ENCODE measurements at places on chromosomes 6 and 20. TPM values are rescaled to one million over a fixed set of nuclear protein-coding genes. Genes with fewer than 3 reads are reported as not detected.
A peak's percentile ranks its signal among the peaks of the same experiment; 100 is the strongest.

GRCh38 chr6:81996414-81996813 is 243.9 kb upstream of the TENT5A start:
- DNase-seq: peak; percentile 69

Gene GPR63
- 3.0 TPM for total RNA-seq

GRCh38 chr6:164926686-164927085 is 382.7 kb downstream of the C6orf118 start:
- DNase-seq: no peak

Gene PPP1R3D
- 5.6 TPM for total RNA-seq

Gene TRMT6
- 7.2 TPM for total RNA-seq

- no peak for DNase-seq
Measured at GRCh38 chr20:49843139-49843538, 30.5 kb downstream of the SLC9A8 start.

GRCh38 chr6:16592223-16592911 is 168.9 kb downstream of the ATXN1 start:
- peak; percentile 10 for DNase-seq

DNA sequence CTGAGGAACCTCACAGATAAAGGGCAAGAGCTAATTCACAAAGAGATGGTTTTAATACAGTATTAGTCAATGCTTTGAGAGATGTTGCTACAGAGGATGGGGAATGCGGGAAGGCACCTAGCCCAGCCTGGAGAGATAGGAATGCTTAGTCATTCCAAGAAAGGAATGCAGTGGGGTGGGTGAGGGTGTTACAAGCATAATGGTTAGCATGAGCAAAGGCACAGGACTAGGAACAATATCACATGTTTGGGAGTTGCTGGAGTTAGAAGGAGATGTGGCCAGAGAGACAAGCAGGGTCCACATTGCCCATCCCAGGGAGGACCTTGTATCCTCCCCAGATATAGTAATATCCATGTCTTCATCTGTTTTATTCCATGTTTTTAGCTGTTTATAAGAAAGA is 107.0 kb upstream of the OGFRL1 start:
- DNase-seq: peak; percentile 95

Gene CRISP3
- not detected for total RNA-seq

GRCh38 chr20:19668418-19668817 is 89.6 kb upstream of the RIN2 start:
- DNase-seq: no peak

- no peak for DNase-seq
Measured at GRCh38 chr6:44850312-44850711, 462.8 kb downstream of the CDC5L start.

DNA sequence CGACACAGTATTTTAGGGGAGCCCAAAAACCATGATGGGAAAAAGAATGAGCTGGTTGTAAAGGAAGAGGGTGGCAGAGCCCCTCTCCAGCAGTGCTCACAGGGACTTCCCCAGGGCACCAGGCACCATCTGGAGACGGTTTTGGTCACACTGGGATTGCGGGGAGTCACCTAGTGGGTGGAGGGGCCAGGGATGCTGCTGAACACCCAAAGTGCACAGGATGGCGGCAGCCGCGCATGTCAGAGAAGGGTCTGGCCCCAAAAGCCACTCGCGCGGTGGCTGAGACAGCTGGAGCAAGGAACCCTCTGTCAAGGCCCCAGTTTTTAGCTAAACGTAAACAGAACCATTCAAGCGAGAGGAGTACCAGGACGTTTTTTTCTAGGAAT is 10.8 kb downstream of the CTSZ start:
- no peak for DNase-seq

Gene DCDC2
- total RNA-seq: not detected

- no peak for DNase-seq
Measured at GRCh38 chr20:50138479-50139393, 14.8 kb downstream of the PEDS1 start.

DNA sequence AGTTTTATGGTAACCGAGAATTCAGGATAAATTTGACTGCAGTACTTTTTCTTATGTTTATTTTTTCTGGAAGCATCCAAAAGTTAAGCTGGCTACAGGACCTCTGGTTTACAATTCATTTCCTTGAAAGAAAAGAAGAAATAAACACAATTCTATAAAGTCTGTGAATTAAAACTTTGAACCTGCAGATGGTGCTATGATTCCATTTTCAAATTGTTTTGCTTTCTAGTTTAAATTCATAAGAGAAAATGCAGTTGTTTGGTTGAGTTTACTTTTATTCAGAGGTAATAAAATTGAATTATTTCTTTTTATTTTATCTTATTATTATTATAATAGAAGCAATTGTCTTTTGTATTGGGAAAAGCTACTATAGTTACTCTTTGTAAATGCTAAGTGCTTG is 1.8 kb upstream of the VIP start:
- peak; percentile 22 for DNase-seq

DNA sequence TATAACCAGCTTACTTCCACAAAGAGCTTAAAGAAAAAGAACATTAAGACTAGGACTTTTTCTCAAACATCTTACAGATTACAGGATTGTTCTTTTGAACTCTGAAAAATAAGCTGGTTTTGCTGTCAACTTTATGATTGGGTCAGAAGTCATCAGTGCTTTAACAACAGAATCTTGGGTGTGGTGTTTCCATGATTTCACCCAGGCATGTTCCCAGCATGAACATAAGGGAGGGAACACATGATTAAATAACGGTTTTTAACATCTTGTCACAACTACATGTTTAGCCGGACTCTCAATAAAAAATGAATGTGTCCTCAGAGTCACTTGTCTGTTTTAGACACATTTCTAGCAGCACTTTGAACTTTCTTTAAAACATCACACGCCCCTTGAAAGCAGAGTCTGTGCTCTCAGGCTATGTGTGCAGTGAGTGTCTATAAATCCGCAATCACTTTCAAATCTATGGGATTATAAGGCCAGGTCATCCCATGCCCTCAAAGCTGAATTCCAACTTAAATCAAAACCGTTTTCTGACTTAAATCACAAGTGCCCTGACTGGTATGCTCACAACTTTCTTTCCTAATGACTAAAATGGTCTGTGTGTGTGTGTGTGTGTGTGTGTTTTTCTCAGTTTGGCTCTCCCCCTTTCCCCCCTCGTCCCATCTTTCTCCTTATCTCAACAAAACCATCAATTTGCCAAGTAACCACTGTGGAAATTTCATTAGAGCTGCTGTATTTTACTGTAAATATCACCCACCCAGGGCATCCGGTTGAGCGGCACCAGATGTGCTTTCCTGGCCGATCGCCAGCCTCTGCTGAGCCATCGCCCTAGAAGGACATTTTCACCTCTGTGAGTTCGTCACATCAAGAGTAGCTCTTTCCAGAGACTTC is 216.8 kb upstream of the DTNBP1 start:
- DNase-seq: peak; percentile 83

DNA sequence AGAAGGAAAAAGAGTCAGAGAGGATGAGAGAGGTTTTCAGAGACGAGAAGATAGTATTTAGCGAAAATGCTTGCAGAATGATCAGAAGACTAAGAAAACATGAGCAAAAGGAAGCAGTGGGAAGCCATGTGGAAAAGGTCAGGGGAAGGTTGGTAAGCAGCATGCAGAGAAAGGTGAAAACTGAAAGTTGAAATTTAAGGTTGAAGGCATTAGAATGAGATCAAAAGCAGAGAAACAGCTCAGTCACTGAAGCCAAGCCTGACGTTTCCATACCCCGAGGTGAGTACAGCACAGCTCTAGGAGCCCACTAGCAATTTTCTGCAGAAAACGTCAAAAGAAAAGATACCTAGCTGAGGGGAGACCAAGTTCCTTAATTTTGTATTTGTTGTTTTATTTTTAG is 19.1 kb upstream of the TFB1M start:
- DNase-seq: no peak

DNA sequence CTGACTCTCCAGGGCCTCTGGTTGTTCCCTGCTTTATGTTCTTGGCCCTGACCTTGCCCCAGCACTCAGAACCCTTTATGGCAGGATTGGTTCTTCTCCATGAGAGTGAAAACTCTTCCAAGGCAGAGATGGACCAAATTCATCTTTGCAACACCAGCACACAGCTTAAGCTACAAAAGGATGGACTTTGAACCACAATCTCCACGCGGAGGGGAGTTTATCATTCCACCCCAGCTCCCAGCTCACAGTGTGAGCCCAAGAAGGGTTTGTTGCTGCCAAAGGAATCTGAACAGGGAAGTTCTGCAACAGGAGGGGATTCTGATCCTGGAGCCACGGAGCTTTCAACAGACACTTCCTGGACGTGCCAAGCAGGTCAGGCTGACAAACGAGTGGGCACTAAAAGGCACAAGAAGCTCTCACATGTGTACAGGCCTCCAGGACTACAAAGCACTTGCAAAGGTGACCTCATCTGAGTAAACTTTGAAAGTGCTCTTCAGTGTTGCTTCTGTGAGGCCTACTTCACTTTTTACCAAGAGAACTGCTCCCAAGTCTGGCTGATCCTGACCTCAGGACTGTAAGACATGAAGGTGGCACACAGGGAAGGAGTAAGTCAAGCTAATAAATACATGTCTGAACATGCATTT is 8.9 kb downstream of the FITM2 start:
- no peak for DNase-seq

- DNase-seq: no peak
Measured at GRCh38 chr6:424741-425417, 33.3 kb downstream of the IRF4 start.

Gene GABRR1
- total RNA-seq: not detected

- no peak for DNase-seq
Measured at GRCh38 chr20:51091406-51092195, 68.7 kb upstream of the KCNG1 start.

GRCh38 chr6:26445934-26446667 is 5.8 kb downstream of the BTN3A3 start:
- no peak for DNase-seq

DNA sequence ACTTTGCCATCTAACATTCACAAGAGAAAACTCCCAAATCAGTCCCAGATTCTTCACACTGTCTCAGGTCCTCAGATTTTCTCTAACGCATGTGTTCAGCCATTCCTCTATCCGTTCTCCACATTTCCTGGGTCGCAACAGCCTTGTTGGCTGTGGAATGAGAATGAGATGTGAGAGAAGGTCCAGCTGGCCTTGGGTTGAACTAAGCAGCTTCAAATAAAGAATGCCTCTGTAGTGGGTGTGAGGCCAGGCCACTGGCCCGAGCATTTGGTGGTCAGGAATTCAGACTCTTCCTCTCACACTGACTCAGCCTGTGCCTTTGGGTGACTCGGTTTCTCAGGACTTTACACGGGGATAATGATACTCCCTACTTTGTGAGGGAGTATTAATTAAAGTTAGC is 73.8 kb upstream of the CCN6 start:
- peak; percentile 91 for DNase-seq

GRCh38 chr20:14210146-14210545 is 127.3 kb downstream of the FLRT3 start:
- no peak for DNase-seq

DNA sequence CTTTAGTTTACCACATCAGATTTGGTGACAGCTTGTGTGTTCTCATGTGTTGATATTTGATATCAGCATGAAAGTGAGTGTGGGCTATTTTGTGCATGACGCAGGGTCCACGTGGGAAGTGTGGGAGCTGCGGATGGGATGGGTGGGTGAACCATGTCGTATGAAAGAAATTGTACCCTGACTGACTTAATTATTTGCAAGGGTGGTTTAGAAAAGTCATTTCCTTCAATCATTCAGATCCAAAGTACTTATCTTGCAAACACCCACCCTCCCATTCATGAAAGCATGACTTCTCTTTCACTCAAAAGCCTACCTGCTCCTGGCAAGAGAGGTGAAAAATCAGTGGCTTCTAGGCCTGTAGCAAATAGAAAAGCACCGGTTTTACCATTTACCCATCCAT is 91.8 kb upstream of the BACH2 start:
- no peak for DNase-seq

DNA sequence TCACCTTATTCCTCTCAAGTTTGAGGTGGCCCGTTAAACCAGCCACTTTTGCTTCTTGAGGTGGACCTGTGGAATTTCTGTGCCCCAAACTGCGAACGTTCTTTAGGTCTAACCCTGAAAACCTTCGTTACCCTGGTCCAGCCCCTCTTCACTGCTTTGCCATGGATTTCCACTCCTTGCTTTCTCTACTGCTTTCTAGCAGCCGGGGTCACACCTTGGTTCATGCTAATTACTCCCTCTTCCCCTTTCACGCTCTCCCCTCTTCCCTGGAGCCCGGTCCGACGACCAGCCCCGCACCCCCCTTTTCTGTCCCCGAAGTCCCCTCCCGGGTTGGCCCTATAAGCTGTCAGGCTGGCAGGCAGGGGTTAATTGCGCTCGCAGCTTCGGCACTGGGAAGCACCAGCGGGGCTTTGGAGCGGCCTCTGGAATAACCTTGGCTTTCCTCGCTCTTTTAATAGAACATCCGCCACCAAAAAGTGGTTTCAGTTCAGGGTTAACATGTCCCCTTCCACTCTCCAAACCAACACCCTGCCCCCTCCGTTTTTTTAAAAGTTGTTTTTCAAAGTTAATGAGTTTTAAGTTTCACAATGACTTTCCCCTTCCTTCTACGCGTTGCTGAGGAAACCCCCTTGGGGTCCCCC is 1.4 kb upstream of the HIVEP1 start:
- no peak for DNase-seq

DNA sequence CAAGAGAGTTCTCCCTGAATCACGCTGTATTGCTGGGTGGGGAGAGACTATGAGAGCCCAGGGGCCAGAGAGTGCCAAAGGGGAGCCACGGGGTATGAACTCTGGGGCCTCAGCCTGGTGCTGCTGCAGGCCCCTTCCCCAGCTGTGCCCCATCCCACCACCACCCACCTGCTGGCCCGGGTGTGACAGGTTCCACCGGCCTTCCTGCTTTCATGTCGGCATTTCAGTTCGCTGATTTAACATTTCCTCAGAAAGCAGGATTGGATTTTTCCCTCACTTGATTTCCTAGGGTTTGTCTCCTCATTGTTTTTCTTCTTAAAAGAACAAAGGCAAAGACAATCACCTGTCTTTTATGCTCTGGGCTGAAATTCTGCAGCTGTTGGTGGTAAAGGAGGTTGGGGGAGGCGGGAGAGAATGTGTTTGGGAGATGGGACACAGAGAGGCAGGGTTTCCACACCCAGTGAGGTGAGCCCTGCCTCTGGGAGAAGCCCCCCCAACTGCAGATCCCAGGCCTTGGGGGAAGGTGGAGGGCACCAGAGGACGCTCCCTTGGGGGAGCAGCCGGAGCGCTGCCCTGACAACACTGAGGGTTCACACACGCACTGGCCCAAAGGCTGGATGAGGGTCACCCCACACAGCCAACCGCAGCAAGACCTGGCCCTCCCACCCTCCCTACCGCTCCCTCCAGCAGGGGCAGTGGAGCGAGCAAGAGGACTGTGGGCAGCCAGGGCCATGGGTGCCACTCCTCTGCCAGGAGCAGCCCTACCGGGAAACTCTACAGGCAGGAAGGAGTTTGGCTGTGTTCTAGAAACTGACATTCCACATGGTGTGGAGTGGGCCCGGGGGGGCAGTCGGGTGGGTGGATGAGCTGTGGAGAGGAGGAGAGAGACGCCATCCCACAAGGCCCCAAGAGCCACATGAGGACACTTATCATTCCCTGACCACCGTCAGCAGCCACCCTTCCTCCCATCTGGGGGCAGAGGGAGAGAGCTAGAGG is 10.5 kb upstream of the MLN start:
- no peak for DNase-seq

Gene DDX43
- total RNA-seq: 3.1 TPM

Data from fibroblast of lung (primary cell).